ENCODE measurements at places on chromosomes 2 and 18.

DNA sequence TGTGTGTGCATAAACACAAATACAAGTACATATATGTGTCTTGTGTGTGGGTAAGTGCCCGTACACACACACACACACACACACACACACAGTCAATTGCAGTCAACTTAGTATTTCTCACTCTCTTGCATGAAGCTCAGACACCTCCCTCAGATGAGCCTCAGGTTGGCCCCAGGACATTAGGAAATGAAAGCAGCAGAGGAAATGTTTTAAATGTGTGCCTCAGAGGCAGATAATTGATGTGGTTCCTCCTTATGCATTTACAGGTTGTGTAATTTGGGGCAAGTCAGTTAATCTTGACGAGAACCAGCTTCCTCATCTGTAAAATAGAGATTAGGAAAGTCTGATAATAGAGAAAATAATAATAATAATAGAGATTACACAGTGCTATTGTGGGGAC lies 814.0 kb upstream of the ID2 start:
- DNase-seq, result no peak

DNA sequence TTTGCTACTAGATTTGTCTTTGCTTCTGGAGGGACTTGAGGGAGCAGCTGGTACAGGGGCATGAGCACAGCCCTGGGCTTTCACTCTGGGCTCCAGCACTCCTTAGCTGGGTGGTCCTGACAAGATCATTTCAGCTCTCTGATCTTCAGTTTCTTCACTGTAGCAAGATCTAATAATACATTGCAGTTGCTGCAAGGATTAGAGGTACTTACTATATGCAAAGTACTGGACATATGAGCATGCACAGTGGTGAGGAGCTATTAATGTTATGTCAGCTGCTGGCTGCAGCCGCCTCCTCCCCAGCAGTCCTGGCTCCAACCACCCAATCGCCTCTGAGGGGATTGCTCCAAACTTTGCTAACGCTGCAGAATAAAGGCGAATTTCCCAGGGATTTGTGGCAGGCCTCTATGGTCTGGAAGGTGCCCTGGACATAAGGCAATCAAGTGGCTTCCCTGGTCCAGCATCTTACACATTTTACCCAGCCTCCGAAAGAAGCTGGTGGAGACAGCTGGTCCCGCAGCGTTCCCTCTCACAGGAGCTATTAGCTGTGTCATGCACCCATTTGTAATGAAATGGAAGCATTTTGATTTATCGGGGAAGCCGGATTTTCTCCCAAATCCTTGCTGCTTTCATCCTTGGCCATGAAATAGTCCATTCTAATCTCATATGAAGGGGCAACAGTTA lies 96.7 kb downstream of the RHOB start:
- DNase-seq, result no peak

DNA sequence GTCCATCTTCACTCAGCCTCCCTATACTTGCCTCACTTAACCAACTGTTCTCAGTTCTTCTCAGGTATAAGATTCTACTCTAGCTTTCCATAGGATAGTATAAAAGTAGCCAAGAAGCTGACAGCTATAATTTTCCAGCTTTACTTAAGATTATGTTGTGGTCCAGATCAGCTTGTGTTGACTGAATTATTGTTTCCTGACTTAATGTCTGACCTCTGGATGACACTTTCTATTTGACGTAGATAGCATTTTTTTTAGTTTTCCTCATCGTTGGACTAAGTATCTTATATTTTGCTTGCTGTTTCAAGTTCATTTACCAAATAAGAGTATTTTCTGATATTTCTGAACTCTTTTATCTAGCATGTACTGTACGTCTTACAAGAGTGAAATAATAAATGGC lies 1272.5 kb upstream of the CDH2 start:
- no peak for DNase-seq

- no peak for DNase-seq
Observed at GRCh38 chr2:69950241-69950640, 11.2 kb downstream of the ASPRV1 start.

DNA sequence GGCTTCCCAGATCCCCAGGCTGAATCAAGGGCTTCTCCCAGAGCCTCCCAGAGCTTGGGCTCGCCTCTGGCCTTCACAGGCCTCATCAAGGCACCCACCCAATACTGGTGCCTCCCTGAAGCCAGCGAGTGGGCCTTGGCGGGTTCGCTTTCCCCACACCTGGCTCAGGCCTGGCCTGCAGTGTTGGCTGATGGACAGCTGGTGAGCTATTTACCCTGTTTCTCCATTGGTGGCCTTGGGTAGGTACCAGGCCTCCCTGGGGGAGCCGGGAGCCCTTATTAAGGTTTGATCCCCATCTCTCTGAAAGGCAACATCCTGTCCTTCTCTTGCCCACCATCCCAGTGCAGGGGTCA lies 18.2 kb upstream of the DUSP2 start:
- DNase-seq, result no peak

- DNase-seq, result no peak
Observed at GRCh38 chr2:56185101-56185581, 1.4 kb downstream of the CCDC85A start.

- DNase-seq, result no peak
Observed at GRCh38 chr2:38836791-38837190, 38.9 kb downstream of the DHX57 start.

GRCh38 chr2:27591745-27592144 lies 8.9 kb downstream of the ZNF512 start:
- no peak for DNase-seq

GRCh38 chr2:233251306-233252116 lies at the start of gene ATG16L1:
TSS of gene ATG16L1 (plus strand) at chr2:233251673. CDS start at chr2:233251828, 155 bp downstream.
- DNase-seq, result peak; percentile 90

DNA sequence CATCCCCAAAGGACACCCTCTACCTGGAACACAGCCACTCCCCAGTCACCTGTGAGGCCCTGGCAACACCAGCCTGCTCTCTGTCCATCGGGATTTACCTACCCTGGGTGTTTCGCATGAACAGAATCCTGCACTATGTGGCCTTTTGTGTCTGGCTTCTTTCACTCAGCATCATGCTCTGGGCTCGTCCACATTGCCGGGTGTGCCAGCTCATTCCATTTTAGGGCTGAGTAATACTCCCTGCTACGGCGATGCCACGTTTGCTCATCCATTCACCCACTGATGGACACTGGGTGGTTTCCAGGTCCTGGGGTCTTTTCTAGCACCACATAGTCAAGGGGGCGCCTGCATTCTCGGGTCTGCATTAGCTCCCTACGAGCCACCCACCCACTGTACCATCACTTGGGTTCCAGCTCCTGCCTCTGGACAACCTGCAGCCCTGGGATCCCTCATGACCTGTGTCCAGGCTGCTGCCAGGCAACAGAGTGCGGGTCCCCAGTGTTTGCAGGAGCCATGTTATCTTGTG lies 22.0 kb downstream of the KCNF1 start:
- DNase-seq, result no peak

DNA sequence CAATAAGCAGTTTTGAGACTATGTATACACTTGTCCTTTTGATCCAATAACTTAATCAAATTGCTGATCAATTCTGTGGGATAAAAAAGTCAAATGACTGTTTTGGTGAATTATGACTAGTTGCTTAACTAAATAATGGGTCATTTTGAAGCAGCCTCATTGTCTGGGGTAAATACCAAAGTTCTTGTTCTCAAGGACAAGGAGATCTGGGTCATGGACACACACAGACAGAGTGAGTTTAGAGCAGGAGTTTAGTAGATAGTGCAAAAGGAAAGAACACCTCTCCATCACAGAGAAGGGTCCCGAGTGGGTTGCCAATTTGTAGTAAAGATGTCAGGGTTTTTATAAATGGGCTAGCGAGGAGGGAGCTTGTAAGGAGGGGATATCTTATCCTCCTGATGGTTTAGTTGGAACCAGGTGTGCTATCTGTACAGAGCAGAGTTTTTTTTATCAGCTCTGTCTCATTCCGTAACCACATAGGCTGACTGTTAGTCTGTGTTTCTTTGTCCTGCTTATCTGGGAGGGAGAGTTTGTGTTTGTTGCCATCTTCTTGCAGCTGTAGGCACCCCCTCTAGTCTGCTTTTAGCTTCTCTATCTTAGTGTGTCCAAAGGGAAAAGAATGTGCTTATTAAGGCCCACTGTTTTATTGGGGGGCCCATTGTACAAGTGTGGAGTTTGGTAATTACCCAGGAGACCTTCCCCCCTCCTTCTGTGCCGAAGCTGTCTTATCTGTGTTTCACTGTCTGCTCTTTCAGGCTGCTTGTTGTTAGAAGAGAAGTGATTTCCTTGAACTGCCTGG lies 48.7 kb upstream of the C1GALT1C1L start:
- no peak for DNase-seq

DNA sequence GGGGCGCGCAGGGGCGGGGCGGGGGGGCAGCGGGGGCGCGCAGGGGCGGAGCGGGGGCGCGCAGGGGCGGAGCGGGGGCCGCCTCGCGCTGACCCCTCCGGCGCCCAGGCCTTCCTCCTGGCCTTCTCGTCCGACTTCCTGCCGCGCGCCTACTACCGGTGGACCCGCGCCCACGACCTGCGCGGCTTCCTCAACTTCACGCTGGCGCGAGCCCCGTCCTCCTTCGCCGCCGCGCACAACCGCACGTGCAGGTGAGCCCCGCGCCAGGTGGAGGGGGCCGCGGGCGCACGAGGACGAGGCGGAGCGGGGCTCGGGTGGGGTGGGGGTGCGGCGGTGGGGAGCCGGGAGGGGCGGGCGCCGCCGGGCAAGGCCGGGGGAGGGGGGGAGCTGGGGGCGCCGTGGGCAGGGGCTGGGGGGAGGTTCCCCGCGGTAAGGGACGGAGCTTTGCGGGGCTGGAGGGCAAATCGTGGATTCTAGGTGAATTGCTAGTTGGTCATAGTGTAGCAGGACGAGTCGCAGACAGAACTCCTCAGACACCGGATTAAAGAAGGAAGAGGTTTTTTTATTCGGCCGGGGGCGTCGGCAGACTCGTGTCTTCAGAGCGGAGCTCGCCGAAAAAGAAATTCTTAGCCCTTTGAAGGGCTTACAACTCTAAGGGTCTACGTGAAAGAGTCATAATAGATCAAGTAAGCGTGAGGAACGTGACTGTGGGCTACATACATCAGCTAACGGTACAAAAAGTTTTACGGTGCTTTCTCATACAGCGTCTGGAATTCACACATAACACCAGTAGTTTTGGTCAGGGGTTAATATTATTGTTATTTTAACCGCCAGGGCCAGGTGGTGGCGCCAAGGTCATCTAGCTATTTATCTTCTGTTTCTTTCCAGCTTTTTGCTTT lies 29.9 kb downstream of the ANO7 start:
- DNase-seq, result no peak

- DNase-seq, result no peak
Observed at GRCh38 chr18:44766450-44766849, 85.8 kb downstream of the SETBP1 start.

- no peak for DNase-seq
Observed at GRCh38 chr2:42028571-42029148, 19.2 kb upstream of the PKDCC start.

Data from stimulated activated CD8-positive, alpha-beta memory T cell treated with anti-CD3 and anti-CD28 coated beads, Interleukin-15, amount 100 ng/mL, for 4 hours (primary cell).